ENCODE measurements at places on chromosomes 2 and 18. TPM values are rescaled to one million over a fixed set of nuclear protein-coding genes. Genes with fewer than 3 reads are reported as not detected.

The TMEM163 gene
- polyA plus RNA-seq, result 0.14 TPM

The PRSS56 gene
- not detected for polyA plus RNA-seq

The PDIA6 gene
- polyA plus RNA-seq, result 270 TPM

The IL1RL1 gene
- polyA plus RNA-seq, result 0.09 TPM

The RAB6C gene
- 0.05 TPM for polyA plus RNA-seq

The KIF1A gene
- polyA plus RNA-seq, result not detected

The COLEC12 gene
- not detected for polyA plus RNA-seq

The VIT gene
- polyA plus RNA-seq, result 0.08 TPM

The DLGAP1 gene
- polyA plus RNA-seq, result not detected

- no peak for DNase-seq
Measured at GRCh38 chr2:235757212-235757611, 263.4 kb downstream of the AGAP1 start.

DNA sequence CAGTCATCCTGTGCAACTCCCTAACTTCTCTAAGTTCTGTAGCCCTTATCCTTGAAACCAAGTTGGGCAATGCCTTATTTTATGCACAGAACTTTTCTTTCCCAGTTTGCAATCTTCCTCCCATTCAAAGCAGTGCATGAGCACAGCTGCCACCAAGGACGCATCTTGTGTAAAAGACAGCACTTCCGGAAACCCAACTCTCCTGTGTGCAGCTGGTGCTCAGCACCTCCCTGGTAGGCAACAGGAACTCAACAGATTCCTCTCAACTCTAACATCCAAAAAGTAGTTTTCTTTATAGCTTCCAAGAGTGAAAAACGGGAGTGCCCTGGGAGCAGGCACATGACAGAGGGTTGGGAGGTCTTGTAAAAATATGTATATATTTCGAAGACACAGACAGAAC is 2.2 kb downstream of the TMEM18 start:
- DNase-seq, result no peak

DNA sequence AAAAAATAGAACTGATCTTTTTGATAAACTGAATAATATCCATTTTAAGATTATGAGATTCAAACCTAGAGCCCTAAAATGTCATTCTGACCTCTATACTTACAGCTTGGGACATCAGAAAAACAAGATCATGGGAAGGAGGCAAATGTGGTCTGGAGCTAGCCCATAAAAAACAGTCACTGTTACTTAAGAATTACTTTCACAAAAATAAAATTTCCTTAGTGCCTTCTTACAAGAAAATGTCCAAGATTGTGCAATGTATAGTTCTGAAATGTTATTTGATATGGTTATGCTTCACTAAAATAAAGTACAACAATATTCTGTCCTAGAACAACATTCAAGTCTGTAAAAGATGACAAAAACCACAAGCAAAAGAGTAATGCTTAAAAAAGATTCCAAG is 247.6 kb downstream of the DYM start:
- peak; percentile 62 for DNase-seq

DNA sequence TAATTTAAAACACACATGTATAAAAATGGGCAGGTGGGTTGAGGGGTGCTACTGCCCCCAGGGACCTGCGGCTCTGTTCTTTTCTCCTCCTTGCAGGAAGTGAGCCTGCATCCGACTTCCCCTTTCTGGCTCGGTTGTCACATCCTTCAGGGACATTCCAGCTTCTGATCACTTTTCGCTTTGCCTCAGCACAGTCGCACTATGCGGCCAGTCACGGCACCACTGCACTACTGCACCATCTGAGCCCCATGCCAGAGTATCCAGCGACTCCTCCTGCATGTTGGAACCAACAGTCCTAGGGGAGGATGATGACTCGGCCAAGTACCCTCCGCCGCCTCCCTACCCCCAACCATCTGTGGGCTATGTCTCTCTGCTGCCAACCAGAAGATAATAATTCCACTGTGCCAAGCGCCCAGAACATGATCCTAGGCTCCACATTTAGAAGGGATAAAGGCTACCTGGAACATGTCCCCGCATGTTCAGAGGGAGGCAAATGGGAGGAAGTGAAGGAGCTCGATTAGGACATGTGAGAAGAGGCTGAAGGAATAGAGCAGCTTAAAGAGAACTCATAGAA is 17.6 kb downstream of the CDC42EP3 start:
- peak; percentile 86 for DNase-seq

GRCh38 chr18:51164342-51164741 is 33.1 kb downstream of the MEX3C start:
- DNase-seq, result peak; percentile 8

GRCh38 chr2:206218796-206219499 is 55.5 kb upstream of the ZDBF2 start:
- no peak for DNase-seq

DNA sequence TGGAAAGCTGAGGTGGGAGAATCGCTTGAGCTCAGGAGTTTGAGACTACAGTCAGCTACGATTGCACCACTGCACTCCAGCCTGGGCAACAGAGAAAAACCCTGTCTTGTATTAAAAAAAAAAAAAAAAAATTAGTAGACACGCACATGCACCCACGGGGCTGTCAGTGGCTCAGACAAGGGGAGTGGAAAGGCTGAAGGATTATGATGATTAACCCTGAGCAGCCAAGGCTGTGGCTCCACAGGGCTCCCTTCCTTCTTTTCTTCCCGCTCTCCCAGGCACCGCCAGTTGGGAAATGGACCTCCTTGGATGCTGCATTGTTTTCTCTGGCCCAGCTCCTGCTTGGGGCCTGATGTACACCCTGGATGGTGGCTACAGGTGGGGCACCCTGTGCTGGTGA is 49.0 kb upstream of the RAB6C start:
- no peak for DNase-seq

DNA sequence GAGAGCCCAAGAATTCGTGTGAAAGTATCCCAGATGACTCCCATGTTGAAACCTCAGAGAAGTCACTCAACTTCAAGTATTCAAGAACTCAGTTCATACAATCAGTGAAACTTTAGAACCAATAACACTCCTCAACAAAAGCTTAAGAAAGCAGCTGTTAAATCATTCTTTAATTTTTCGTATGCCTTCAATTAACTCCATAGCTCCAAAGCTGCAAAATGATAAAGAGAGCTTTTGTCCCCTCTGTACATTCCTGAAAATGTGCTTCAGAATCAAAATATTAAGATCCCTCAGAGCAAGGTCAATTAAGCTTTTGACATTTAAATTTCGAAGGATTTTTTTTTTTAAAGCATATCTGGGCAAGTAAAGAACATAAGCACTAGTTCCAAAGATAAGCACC is 4.7 kb downstream of the COBLL1 start:
- no peak for DNase-seq

DNA sequence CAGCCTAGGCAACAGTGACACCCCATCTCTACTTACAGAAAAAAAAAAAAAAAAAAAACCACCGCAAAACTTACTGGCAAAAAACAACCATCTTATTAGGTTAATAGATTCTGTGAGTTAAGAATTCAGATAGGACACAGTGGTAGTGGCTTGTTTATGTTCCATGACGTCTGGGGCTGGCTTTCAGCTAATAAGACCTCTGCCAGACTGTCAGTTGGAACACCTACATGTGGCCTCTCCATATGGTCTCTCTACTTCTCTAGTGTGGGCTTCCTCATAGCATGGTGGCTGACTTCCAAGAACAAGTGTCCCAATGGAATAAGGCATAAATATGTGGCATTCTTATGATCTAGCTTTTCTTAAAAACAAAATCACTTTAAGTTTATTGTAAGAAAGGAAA is 94.0 kb upstream of the OTX1 start:
- no peak for DNase-seq

DNA sequence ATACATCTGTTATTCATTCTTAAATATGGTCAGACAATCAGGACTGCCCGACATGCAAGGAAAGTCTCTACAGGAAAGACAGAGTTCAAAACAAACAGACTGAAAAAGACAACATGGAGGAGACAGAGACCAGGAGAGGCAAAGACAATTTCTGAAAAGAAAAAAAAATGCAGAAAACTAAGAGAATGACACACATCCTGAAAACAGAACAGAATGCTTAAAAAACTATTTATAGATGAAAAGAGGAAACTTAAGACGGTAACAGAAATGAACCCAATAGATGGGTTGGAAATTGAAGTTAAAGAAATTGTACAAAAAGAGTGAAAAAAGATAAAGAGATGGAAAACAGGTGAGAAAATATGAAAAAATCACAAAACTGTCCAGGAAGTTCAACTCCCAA is 95.7 kb downstream of the BCL2 start:
- DNase-seq, result no peak

- peak; percentile 47 for DNase-seq
Measured at GRCh38 chr2:148048475-148049221, 27.8 kb downstream of the MBD5 start.

- DNase-seq, result no peak
Measured at GRCh38 chr18:64807560-64807959, 658.7 kb upstream of the LINC00305 start.

DNA sequence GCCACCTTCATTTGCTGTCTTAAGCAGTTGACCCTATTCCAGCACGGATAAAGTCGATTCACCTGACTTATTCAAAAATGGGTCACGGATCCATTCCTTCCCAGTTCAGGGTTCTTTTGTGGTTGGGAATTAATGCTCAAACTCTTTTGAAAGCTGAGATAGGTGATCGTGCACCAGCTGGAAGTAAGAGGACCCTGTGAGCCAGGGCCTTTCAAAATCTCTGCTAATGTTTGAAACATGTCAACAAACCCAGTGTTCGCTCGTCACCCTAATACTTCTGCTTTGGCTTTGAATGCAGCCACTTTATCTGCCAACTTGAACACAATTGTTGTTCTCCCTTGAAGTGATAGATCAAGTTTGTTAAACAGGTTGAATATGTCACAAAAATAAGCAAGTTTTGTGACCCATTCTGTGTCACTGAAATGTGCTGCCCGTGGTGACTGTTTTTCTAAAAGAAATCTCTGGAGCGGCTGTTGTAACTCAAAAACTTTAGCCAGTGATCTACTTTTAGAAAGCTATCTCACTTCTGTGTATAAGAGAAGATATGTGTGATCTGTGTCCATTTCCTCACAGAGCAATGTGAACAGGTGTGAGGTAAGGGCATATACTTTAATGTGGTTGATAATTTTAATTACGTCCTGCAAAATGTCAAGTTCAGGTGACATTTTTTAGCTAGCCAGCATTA is 16.9 kb downstream of the HAT1 start:
- no peak for DNase-seq

GRCh38 chr2:165539985-165540384 is 70.5 kb downstream of the CSRNP3 start:
- DNase-seq, result no peak

GRCh38 chr2:84972207-84972783 is 1.3 kb downstream of the KCMF1 start:
- DNase-seq, result no peak

DNA sequence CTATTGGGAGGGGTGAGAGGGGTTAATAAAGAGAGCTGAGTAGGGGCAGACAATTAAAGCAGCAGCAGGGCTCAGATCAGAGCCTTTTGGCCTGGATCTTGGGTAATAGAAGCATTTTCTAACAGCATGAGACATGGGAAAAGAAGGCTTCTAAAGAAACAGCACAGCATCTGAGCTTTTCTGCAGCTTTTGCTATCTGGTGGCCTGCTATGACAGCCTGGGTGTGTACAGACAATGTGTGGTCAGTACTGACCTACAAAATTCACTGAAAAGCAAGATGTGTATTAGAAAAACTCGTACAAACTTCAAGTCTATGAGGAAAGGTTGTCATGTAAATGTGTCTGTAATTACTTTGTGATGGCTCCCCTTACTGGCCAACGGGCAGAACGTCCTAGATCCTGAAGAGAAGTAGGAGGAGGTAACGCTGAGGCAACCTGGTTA is 95.6 kb downstream of the GALNT3 start:
- DNase-seq, result peak; percentile 47
